Choroid plexus epithelial cell (primary cell): ENCODE measurements at places on chromosomes 13 and 19.

DNA sequence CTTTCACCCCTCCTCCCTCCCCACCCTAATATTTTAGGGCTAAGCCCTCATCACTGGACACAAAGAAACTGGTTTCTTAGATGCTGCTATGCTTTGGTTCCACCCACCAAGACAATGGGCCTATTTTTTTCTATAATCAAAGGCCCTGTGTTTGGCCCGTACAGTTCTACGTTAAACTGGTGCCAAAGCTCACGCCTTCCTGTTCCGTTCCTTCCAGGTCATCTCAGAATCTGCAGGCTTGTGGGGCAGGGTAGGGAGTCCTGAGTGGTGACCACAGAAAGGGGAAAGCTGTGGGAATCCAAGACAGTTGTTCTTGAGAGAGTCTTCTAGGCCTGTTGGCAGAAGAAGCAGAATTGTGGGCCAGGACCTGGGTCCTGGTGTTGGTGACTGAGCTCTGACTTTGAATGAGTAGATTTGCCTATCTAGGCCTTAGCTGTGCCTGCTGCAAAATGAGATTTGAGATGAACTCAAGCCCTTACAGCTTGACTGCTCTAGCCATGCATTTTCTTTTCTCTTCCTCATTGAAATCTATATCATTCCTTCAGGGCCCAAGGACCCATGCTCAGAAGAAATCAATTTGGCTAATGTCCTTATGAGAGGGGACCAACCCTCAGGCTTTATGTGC lies 19.1 kb upstream of the CXCL17 start:
- no peak for DNase-seq

- no peak for DNase-seq
Measured at GRCh38 chr19:54133312-54133956, 4.1 kb upstream of the CNOT3 start.

DNA sequence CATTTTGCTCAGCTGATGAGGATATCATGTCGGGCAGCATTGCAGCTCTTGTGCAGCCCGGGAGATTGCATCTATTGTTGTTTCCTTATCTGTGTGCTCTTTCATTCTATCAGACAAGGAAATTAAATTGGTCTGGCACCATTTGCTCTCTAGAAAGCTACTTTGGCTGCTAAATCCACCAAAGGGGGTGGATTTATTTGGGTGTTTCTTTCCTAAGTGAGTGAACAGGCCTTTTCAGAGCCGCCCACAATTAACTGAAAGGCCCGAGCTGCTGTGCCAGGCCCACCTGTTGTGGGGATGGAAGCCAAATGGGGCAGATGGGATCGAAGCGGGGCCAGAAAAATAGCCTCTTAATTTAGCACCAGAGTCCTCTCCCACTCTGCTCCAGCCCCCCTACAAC lies 99.4 kb downstream of the DNAJC15 start:
- no peak for DNase-seq

- DNase-seq, result peak; percentile 25
Measured at GRCh38 chr13:73631411-73631810, 502.8 kb downstream of the KLF12 start.

DNA sequence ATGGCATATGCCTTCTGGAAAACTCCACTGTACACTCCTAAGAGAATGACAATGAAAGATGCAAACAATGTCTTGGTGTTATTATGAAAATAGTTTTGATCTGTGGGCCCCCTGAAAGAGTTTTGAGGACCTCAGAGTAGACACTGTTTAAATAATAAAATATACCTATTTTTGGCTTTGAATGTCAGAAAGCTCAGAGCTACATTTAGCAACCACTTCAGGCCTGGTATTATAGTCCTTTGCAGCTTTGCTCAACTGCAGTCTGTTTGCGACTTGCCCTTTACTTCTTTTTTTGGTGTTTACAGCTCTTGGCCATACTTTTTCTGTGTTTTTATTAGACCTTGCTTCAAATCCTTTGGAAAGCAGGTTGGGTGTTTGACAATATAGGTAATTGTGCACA lies 5.8 kb upstream of the UBE2L5 start:
- no peak for DNase-seq
